ENCODE measurements at places on chromosomes 6 and 20. TPM values are rescaled to one million over a fixed set of nuclear protein-coding genes. Genes with fewer than 3 reads are reported as not detected.

The GRIK2 gene
- 6.6 TPM for total RNA-seq

GRCh38 chr20:47118206-47118605, 223.6 kb downstream of the EYA2 start:
- DNase-seq, result no peak

The RAD21L1 gene
- 1.0 TPM for total RNA-seq

The TMC2 gene
- not detected for total RNA-seq

DNA sequence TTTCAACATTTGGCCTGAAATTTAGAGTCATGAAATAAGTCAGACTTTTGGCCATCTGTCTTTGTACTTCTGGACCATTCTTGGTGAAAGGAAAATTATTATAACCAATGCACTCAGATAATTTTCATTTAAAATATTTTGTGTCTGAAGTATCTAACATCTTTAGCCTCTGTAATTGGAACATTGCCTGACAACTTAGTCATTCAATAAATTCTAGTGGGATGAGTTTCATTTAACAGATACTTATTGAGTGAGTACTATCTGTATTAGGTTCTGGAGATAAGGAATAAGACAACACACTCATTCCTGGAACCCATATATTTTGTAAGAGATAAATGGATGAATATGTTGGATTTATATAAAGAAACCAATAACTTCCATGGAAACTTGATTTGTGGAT, 536.0 kb downstream of the BCKDHB start:
- no peak for DNase-seq

DNA sequence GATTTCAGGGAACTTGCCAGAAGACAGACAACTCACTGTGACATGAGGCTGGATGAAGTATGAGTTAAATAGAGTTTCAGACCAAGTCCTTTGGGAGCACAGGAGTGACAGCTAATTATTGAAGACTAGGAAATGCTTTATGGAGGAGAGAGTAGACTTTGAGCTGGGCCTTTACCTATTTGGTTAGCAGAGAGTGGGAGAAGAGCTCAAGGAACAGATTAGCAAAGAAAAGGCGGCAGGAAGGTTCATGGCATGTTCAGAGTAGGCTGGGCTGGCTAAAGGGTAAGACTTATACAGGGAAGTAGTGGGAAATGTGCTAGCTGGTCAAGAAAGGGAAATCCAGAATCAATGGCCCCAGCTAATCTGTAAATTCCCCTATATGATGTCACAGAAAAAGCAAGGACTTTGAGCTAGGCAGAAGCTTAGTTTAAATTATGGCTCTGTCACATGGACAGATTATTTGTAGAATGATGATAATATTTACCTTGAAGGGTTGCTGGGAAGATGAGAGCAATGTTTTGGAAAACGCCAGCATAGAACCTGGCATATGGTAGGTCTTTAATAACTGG, 19.0 kb downstream of the CEP250 start:
- DNase-seq, result no peak

- DNase-seq, result no peak
Measured at GRCh38 chr6:19231878-19232561, 605.1 kb upstream of the ID4 start.

DNA sequence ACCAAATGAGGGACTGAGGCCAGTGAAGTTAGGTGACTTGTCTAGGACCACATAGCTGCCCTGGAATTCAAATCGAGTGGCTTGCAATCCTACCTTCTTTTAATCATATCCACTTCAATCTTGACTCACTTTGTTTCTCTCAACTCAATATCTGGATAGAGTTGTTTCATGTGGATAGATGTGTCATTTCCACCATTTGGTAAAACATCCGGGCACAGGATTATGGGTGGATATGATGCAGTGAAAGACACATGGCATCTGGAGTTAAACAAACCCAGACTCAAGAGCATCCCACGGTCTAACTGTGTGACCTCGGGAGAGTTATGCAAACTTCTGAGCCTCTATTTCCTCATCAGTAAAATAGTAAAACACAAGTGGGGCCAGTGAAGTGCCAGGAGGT, 103.6 kb upstream of the CNKSR3 start:
- no peak for DNase-seq

GRCh38 chr6:51459958-51460357, 627.5 kb downstream of the PKHD1 start:
- DNase-seq, result no peak

DNA sequence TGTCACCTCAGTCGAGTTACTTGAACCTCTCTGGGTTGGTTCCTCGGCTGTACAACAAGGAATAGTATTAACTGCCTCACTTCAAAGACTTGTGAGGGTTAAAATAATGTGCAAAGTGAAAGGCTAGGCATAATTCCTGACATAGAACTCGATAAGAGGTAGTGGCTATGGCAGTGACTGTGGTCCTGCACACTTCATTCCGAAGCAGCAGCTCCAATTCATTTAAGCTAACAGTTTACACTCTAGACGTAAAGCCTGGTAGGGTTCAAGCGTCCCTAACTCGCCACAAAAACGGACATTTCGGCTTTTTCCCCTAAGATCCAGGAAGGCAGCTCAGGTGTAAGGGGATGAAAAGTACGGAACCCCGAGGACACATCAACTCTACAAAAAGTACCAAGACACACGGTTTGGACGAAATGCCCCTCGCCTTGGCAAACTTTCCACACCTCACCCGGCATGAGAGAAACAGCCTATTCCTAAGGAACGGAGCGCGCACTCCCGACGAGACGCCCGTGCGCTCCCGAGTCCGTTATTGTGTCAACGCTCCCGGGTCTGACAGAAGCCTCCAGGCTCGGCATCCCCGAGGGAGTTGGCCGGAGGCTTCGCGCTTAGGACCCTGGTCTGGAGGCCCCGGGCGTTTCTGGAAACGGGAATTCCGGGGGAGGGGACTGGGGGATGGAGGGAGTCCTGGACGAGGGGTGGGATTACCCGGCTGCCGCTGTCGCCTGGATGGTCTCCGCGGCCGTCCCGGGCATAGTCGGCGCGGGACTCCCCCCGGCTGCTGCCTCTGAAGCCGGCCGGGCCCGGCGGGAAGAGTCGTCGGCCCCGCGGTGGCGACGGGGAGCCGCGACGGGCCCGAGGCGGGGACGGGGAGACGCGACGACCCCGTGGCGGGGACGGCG, 937 bp downstream of the ZNF318 start:
- no peak for DNase-seq

GRCh38 chr6:149834513-149835481, 29.4 kb downstream of the LRP11 start:
- DNase-seq, result peak; percentile 62
